Thyroid gland (tissue), 4 donors: ENCODE measurements at places on chromosomes 2 and 18. TPM values are rescaled to one million over a fixed set of nuclear protein-coding genes. Genes with fewer than 3 reads are reported as not detected.

Gene ATOH8
- 235 TPM for total RNA-seq

Gene KCNJ13
- 4.2 TPM for total RNA-seq

Gene IL1RL1
- total RNA-seq, result 5.0 TPM

Gene ASB18
- total RNA-seq, result not detected

Gene ZC3H6
- total RNA-seq, result 20.1 TPM

Gene COL6A3
- 168 TPM for total RNA-seq

Gene HYCC2
- 19.8 TPM for total RNA-seq

DNA sequence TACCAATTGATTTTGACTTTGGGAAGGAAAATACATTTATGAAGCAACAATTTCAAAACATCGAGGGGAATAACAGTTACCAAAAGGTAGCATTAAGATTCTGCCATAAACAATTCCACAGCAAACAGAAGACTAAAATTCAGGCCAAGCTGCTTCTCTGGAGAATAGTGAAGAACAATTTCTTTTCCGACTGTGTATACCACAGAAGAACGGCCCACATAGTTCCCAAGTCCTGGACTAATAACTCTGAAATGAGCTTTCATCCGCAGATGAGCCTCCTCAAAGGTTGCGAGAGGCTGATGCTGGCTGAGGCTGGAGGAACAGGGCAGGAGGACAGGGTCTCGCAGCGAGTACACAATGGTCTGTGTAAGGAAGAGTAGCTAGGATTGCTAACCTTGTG, 278.9 kb upstream of the TCF4 start:
- DNase-seq, result no peak
- H3K4me1 ChIP-seq, result no peaks in the 10 kb centered on the region
- no peaks in the 10 kb centered on the region for H3K36me3 ChIP-seq

DNA sequence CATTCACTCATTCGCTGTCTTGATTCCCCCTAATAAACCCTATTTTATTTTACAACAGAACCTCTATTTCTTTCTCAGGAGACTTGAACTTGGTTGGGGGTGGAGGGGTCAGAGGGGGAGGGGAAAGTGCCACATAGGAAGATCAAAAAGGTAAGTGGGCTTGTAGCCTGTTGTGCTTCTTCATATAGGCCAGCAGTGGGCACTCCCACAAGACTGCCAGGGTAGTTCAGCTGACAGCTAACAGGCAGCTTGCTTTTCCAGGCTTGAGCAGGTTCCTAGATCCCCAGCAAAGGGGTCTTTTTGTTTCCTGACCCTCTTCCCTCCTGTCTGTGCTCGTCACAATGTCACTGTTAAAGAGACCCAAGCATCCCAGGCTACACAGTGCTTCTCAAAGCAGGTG, 829 bp upstream of the KIAA2012 start:
- H3K27me3 ChIP-seq, result no peaks in the 10 kb centered on the region
- no peak overlapping the region for H3K27ac ChIP-seq
- H3K4me1 ChIP-seq, result peaks cover 10% of the 10 kb centered on the region
- no peaks in the 10 kb centered on the region for H3K36me3 ChIP-seq

DNA sequence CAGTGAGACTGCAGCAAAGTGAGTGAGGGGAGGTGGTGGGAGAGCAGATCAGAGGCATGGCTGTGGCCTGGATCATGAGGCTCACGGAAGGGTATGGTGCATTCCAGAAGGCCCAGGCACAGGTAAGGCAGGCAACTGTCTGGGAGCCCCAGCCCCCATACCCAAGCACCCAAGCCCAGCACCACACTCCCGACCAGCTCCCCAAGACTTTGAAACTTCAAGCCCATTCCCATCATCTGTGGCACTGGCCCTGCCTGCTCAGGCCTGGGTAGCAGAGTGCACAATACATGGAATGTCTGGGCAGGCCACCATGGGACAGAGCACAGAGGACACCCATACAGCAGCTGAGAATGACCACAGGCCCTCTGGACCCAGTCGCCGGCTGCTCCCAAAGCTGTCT, 202.6 kb upstream of the ARL4C start:
- H3K4me1 ChIP-seq, result no peaks in the 10 kb centered on the region
- H3K4me3 ChIP-seq, result no peak overlapping the region
- H3K27ac ChIP-seq, result no peak overlapping the region
- DNase-seq, result no peak

DNA sequence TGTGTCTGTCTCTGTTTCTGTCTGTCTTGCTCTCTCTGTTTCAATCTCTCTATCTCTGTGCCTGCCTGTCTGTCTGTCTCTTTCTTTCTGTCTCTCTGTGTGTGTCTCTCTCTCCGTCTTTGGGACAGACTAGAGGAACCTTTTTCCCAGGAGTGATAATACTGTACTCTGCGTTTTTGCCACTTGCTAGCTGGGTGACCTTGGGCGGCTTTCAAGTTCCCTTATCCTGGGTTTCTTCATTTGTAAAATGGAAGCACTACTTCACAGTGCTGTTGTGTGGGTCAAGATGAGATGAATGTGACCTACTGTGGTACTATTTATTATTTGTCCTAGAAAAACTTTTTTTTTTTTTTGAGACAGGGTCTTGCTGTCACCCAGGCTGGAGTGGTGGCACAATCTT, 42.4 kb downstream of the HPCAL1 start:
- H3K4me1 ChIP-seq, result peaks cover 15% of the 10 kb centered on the region
- no peak overlapping the region for H3K4me3 ChIP-seq
- no peak for DNase-seq
- no peaks in the 10 kb centered on the region for H3K36me3 ChIP-seq

DNA sequence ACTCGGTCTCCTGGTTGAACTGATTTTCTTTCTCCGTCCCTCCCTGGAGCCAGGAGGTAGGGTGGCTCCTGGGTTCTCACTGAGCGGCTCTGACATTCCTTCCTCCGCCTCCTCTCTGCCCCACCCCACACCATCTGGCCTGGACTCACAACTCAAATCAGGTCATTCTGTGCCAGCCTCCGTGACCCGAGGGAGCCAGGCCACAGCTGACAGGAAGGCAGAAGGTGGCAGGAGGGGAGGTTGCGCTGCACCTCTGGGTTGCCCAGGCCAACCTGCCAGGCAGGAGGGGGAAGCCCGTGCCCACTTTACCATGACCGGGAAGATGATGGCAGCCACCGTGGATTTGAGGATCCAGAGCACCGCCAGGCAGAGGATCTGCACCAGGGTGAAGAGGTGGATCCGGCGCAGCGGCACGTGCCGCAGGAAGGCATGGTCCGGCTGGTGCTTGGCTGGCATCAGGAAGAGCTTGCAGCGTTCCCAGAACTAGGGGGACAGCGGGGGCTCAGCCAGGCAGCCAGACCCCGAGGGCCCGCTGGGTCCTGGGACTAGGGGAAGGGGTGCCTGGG, 28.3 kb downstream of the MTHFD2 start:
- DNase-seq, result no peak
- H3K27ac ChIP-seq, result no peak overlapping the region
- no peaks in the 10 kb centered on the region for H3K4me1 ChIP-seq
- H3K36me3 ChIP-seq, result no peaks in the 10 kb centered on the region

- no peak for DNase-seq
- H3K27me3 ChIP-seq, result no peaks in the 10 kb centered on the region
Measured at GRCh38 chr2:220614064-220614463, 958.0 kb downstream of the EPHA4 start.

GRCh38 chr2:227971619-227972230, 100.3 kb downstream of the DAW1 start:
- no peaks in the 10 kb centered on the region for H3K36me3 ChIP-seq
- no peak overlapping the region for H3K4me3 ChIP-seq
- no peak for DNase-seq
- no peaks in the 10 kb centered on the region for H3K27me3 ChIP-seq

DNA sequence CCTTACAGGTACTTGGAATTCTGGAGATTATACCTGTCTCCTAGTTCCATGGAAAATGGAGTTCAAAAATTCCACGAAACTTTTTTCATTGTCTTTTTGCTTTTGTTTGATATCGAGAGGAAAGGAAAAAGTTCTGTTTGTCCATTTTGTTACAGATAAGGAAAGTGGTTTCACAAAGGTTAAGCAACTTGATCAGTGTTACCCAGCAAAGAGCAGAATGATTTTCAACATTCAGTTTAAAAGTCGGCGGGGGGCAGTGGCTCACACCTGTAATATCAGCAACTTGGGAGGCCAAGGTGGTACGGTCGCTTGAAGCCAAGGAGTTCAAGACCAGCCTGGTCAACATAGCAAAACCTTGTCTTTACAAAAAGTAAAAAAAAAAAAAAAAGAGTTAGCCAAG, 118.8 kb downstream of the LDLRAD4 start:
- no peak for DNase-seq
- H3K4me3 ChIP-seq, result no peak overlapping the region
- no peaks in the 10 kb centered on the region for H3K27me3 ChIP-seq
- H3K4me1 ChIP-seq, result no peaks in the 10 kb centered on the region
- no peaks in the 10 kb centered on the region for H3K36me3 ChIP-seq

- no peak for DNase-seq
- no peak overlapping the region for H3K4me3 ChIP-seq
- H3K36me3 ChIP-seq, result no peaks in the 10 kb centered on the region
Measured at GRCh38 chr18:50405582-50406271, 30.9 kb downstream of the SKA1 start.

DNA sequence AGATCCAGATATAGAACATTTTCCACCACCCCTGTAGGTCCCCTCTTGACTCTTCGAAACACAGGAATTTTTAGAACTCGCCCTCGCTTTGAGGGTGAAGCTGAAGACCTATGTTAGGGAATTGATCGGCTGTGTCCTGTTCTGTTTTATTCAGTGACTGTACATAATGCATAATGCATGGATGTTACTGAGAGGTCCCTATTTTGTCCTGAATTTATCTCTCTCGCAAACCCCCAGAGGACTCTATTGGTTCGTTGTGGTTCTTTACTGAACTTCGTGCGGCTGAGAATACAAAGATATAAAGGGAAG, 431 bp upstream of the EIF5B start:
- peak overlapping the region; percentile 39 for H3K4me3 ChIP-seq
- peak overlapping the region; percentile 76 for H3K27ac ChIP-seq
- DNase-seq, result peak; percentile 8
- no peaks in the 10 kb centered on the region for H3K27me3 ChIP-seq
- peaks cover 22% of the 10 kb centered on the region for H3K4me1 ChIP-seq

DNA sequence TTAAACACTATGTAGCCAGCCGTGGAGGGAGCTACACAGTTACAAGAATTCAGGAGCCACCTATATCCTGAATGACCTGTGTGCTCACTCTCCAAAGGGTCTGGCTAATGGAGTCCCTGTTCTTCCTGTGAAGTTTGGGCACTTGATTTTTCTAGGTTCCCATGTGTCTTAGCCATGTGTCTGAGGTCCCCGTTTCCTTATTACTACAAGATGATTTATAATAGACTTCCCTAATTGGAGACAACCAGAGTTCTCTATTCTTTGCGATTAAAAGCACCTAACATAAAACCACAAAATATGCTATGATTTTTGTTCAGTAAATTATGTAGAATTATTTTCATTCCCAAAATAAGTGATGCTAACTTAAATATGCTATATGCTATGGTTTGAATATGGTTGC, 83.4 kb downstream of the PDK1 start:
- no peak overlapping the region for H3K27ac ChIP-seq
- H3K4me3 ChIP-seq, result no peak overlapping the region
- DNase-seq, result no peak
- no peaks in the 10 kb centered on the region for H3K36me3 ChIP-seq

GRCh38 chr18:26429535-26430226, 118.7 kb downstream of the KCTD1 start:
- no peak overlapping the region for H3K27ac ChIP-seq
- no peak overlapping the region for H3K4me3 ChIP-seq
- no peaks in the 10 kb centered on the region for H3K27me3 ChIP-seq

- no peak for DNase-seq
- peaks cover 8% of the 10 kb centered on the region for H3K4me1 ChIP-seq
- no peak overlapping the region for H3K4me3 ChIP-seq
- H3K27me3 ChIP-seq, result no peaks in the 10 kb centered on the region
Measured at GRCh38 chr18:79071503-79072210, 2.5 kb downstream of the ATP9B start.
